ENCODE measurements at places on chromosomes 5 and 9. TPM values are rescaled to one million over a fixed set of nuclear protein-coding genes. Genes with fewer than 3 reads are reported as not detected.

DNA sequence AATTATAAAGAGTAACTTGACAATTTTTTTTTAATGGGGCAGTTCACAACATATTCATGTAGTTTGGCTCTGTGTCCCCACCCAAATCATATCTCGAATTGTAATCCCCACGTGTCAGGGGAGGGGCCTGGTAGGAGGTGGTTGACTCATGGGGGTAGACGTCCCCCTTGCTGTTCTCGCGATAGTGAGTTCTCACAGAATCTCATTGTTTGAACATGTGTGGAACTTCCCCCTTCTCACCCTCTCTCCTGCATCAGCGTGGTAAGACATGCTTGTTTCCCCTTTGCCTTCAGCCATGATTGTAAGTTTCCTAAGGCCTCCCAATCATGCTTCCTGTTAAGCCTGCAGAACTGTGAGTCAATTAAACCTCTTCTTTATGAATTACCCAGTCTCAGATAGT, 40.7 kb downstream of the FBXW11 start:
- no peak for DNase-seq

DNA sequence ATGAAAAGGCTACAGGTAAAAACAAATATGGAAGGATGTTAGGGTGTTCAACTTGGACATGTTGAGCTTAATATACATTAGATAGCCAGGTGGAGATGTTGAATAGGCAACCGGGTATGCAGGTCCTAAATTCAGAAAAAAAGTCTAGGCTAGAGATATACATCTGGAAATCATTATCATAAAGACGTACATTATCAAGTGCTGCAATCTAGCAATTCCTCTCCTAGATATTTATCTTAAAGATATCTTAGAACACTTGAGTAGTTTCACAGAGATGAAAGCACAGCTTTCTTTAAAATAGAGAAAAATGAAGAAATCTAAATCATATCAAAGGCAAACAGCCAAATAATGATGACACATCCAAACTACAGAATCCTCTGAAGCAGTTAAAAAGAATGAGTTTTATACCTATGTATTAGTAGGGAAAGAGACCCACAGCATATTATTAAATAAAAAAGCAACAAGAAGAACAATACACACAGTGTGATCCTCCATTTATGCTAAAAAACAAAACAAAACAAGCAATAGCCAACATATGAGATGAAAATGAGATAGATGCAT, 3.8 kb downstream of the NUDCD2 start:
- DNase-seq = no peak

GRCh38 chr9:123796094-123796493, 133.8 kb downstream of the DENND1A start:
- DNase-seq = no peak

- DNase-seq = peak; percentile 10
These were observed 131.0 kb upstream of the CCNG1 start for GRCh38 chr5:163306421-163306820.

DNA sequence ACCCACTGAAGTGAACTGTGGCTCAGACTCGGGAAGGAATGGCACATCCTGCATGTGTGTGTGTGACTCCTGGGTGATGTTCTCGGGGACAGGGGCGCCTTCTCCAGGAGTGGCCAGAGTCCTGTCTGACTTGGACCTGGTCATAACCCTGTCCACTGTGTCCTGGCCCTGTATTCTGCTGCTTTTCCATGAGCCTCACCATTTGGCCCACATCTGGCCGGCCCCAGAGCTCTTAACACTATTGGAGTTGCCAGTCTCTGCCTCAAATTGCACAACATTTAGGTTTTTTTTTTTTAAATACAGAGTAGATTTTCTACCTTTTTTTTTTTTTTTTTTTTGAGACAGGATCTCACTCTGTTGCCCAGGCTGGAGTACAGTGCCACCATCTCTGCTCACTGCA, 278.3 kb upstream of the TUT7 start:
- no peak for DNase-seq

- DNase-seq = no peak
These were observed 186.1 kb downstream of the C9orf152 start for GRCh38 chr9:110021891-110022290.

GRCh38 chr5:75363726-75364495, 26.9 kb downstream of the HMGCR start:
- no peak for DNase-seq

DNA sequence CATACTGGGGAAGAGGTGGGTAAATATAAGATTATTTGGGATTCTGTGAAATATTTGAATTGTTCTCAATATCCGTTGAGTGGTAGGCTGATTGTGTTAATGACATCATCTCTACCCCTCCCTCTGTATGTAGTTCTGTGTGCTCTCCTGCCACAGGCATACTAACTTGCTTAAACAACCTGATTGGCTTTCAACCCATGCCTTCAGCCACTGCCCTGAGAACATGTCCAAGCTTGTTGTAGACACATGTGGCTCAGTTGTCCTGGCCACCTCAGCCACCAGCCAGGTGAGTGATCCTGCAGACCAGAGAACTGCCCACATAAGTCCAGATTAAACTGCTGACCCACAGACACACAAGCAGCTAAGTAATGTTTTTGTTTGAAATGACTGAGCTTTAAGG, 31.1 kb downstream of the ANKS6 start:
- DNase-seq = no peak

GRCh38 chr9:3028535-3028934, 184.6 kb upstream of the PUM3 start:
- DNase-seq = no peak

DNA sequence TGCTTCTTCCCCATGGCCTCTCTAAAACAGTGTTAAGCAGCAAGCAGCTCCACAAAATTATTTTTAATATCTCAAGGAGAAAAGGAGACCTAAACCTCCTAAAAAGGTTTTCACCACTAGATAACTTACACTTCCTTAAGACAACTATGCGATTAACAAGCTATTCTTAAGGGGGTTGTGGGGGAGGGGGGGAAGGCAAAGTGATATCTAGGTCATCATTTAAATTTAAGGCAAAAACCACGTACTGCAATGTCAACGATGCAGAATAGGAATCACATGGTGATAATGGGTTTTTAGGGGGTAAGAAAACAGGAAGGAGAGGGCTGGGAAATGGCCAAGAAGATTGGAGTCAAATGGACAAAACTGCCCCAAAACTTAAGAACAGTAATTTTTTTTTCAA, 32.6 kb downstream of the CSNK1A1 start:
- no peak for DNase-seq

DNA sequence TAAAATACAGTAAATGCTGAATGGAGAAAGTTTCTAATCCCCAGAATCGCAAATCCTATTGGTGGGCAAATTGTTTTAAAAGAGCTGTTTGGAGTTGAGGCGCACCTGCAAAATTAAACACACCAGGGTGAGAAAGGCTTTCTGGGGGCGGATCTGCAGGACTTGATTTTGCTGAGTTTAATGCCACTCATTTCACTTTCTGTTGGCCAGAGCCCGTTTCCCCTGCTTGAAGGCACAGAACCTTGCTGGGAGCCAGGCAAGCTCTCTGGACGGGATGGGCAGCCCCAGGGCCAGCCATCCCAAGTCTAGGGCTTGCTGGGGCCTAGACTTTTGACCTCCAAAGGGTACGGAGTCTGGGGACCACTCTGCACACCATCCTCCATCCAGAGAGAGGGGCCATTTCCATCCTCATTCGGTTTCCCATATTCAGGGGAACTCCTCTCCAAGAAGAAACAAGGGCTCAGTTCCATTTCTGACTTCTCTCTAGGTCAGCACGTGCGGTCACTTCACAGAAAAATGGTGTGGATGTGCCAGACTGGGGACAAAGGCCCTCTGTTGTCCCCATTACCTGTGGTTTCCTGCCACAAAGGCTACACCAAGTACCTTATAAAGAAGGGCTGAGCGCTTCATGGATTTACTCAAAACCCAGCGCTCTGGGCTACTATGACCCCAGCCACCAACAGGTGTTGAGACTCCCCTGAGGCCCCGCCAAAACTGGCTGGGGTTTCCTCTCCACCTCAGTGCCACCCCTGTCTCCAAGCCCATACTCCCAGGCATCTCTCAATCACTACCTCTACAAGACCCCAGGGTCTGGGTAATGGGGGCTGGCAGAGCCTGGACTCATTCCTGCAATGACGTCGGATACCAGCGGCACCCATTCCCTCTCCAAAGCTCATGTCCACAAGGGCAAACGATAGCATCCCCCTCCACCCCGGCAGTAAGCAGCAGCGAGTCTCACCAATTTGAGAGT, 170.0 kb downstream of the AUH start:
- no peak for DNase-seq

- peak; percentile 70 for DNase-seq
These were observed 68.4 kb downstream of the COL27A1 start for GRCh38 chr9:114223564-114224246.

GRCh38 chr5:93337138-93337537, 243.9 kb downstream of the NR2F1-AS1 start:
- DNase-seq = no peak

DNA sequence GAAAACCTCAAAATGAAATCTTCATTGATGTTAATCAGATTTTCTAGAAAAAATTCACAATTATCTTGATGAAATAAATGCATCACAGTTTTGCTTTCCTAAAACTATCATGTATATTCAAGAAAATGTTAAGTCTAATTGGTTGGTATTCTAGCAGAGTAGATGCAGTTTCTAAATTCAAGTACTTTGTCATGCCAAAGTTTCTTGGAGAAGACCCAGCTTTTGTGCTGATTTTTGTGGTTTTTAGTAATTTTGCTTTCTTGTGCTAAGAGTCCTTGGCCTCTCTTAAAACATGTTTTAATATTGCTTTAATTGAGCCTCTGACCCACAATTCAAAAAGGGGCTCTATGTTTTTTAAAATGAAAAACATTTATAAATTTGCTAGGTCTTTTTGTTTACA, 924.8 kb upstream of the PTPRD start:
- no peak for DNase-seq

GRCh38 chr9:103397868-103398600, 402.9 kb downstream of the CYLC2 start:
- DNase-seq = peak; percentile 51

GRCh38 chr9:27423915-27424710, 100.0 kb upstream of the IFNK start:
- no peak for DNase-seq

GRCh38 chr5:82707741-82708140, 369.5 kb downstream of the TMEM167A start:
- DNase-seq = peak; percentile 56

DNA sequence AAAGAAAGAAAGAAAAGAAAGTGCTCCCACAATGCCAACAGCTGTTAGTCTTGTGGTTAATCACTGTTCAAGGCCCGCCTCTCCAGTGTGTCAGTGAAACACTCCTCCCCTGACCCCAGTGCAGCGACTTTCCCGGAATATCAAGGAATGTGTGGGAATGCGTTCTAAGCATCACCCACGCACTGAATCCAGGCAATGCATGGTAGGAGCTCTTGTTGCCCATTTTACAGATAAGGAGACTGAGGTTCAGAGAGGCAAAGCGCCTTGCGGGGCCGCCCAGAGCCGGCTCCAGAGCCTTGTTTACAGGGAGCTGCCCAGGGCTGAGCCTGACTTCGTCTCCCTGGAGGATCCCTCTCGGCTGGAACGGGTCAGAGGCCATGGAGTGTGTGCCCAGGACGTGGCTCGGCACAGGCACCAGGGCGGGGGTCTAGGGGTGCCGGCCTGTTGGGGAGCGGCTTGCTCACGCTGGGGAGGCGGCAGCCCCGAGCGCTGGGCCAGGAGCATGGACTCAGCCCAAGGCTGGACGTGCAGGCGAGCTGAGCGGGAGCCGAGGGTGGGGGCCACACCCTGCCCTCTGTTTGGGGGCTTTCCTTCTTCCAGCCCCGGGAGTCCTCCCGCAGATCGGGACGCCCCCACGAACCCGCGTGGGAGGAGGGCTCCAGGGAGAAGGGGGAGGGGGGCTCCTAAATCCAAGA, 823 bp downstream of the ST6GALNAC6 start:
- DNase-seq = peak; percentile 50

GRCh38 chr9:137502008-137502911, 43.1 kb upstream of the NSMF start:
- no peak for DNase-seq

- no peak for DNase-seq
These were observed 32.9 kb upstream of the FAM120AOS start for GRCh38 chr9:93486268-93486667.

DNA sequence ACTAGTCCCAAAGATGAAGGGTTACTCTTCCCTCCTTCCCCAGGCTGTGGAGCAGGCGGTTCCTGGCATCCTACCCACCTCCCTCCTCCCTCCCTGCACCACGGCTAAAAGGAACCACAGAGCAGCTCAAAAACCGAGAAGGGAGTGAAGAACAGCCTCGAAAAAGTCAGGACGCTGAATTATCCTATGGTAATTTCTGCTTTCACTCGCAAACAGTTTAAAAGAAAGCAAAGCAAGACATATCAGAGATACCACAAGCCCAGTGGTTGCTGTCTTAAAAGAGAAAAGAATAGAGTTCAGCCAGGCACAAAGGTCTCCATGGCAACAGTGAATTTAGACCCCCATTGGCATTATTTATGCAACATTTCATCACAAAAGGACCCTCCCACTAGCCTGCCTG, 315.4 kb downstream of the CTNND2 start:
- no peak for DNase-seq

DNA sequence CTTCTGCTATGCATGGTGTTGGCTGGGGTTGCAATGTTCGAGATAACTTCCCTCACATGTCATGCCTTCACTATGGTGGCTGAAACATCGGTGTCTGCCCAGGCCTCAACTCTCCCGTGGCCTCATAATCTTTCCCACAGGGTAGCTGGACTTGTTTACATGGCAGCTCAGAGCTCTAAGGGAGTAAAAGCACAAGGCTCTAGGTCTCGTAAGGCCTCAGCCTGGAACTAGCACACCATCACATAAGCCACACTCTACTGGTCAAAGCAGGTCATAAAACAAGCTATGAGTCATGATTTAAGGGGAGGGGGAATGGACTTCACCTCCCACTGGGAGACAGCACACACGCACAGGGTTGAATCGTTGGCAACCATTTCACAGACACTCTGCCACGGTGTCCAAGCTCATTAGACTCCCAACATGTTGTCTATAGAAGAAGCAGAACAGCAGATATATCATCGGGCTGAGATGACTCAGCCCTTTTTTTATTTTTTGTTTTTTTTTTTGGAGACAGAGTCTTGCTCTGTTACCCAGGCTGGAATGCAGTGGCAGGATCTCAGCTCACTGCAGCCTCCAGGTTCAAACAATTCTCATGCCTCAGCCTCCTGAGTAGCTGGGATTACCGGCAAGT, 66.8 kb upstream of the IL17B start:
- peak; percentile 88 for DNase-seq

GRCh38 chr5:64775291-64775690, 6.6 kb downstream of the CWC27 start:
- no peak for DNase-seq

- DNase-seq = no peak
These were observed 244.7 kb upstream of the TNC start for GRCh38 chr9:115362640-115363039.

- peak; percentile 29 for DNase-seq
These were observed 18.9 kb downstream of the AMBP start for GRCh38 chr9:114059047-114059803.

Gene TLR4
- 0.22 TPM for total RNA-seq

Gene CANX
- total RNA-seq = 438 TPM

Gene BARX1
- total RNA-seq = not detected

Gene GABRA1
- not detected for total RNA-seq

Gene SMIM33
- not detected for total RNA-seq

Gene ECSCR
- not detected for total RNA-seq

Gene F12
- total RNA-seq = 3.0 TPM

Gene GRM6
- not detected for total RNA-seq

Gene GMCL2
- not detected for total RNA-seq

Gene ZDHHC21
- 3.7 TPM for total RNA-seq

Gene THOC3
- total RNA-seq = 95.1 TPM

Gene C5orf46
- total RNA-seq = not detected

Gene IRX1
- total RNA-seq = not detected

Gene SLC44A1
- total RNA-seq = 30.4 TPM

Measured in HepG2 (cell line).